Putamen (tissue), 1 donor: ENCODE measurements at places on chromosomes 12 and 14.

GRCh38 chr12:122023339-122024131 is 1.9 kb downstream of the BCL7A start:
- peak; percentile 63 for DNase-seq

DNA sequence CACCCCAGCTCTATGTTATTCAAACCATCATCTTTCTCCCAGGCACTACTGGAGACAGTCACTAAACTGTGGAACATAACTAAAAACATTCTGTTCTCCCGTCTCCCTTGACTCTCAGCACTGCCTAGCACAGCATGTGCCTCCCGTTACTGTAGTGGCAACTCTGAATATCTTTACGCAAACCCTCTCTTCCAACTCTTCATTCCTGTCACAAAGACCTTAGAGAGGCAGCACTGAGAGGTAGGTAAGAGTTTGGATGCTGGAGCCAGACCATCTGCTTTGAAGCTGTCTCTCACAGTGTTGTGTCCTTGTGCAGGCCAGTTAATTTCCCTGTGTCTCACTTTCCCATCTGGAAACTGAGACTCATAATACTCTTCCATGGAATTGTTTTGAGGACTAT is 108.1 kb downstream of the DIP2B start:
- DNase-seq = no peak

- DNase-seq = no peak
These were observed 84.3 kb downstream of the ETNK1 start for GRCh38 chr12:22709292-22709691.

DNA sequence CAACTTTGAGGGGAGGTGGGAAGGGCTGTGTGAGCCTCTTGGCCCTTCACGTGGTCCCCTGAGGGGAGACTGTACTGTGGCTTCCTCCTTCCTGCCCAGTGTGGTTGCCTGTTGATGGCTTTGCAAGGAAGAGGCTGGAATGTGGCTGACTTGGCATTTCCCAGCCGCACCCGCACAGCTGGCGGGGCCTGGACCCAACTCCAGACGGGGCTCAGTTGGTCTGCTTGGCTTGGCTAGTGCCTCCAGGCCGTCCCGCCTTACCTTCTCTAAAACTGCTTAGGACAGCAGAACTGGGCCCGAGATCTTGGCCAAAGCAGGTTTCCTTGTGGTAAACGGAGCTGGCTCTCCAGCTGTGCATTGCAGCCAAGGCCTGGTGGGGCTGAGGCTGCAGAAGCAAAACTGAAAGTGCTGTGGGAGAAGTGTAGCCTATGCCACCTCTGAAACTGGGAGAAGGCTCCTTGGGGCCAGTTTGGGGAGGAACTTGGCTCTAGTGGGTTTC is 139.5 kb downstream of the SMOC1 start:
- no peak for DNase-seq

DNA sequence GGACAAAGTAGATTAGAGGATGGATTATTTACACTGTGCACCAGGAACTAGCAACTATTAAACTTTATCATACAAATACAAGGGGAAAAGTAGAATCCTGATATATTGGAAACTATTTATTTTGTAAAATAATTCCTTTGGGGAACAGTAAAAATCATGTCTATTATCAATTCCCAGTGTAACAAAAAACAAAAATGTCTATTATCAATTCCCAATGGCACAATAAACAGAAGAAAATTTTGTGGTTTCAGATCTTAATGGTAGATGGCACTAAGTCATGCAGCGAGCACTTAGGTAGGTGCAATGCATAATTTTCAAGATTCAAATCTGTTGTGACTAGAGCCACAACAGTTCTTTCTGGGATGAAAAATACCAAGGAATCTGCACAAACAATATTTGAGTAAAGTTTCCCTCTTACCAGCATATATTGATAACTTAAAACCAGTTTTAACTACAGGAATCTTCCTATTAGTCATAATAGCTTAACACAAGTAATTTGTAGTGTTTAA is 13.7 kb downstream of the CFL2 start:
- DNase-seq = no peak

- DNase-seq = peak; percentile 7
These were observed 21.7 kb downstream of the AICDA start for GRCh38 chr12:8590842-8591545.

GRCh38 chr14:68342216-68342763 is 450.6 kb downstream of the ZFP36L1 start:
- DNase-seq = no peak

DNA sequence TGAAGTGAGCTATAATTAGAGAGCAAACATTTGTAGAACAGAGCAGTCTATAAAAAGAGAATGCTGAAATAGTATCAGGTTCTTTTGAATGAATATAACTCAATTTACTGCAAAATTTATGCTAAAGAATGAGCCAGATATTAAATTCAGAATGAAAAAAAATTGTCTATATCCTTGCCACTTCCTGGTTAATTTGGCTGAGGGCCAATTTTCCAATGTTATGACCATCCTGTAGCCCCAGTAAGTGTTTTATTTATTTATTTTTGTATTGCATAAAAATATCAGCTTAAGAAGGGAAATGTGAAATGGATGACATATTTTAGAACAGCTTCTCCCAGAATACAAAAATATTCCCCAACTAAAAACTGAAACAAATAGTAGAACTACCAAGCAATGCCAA is 263.4 kb downstream of the SOX5 start:
- no peak for DNase-seq

- DNase-seq = no peak
These were observed 232.1 kb downstream of the MON2 start for GRCh38 chr12:62698701-62699101.

DNA sequence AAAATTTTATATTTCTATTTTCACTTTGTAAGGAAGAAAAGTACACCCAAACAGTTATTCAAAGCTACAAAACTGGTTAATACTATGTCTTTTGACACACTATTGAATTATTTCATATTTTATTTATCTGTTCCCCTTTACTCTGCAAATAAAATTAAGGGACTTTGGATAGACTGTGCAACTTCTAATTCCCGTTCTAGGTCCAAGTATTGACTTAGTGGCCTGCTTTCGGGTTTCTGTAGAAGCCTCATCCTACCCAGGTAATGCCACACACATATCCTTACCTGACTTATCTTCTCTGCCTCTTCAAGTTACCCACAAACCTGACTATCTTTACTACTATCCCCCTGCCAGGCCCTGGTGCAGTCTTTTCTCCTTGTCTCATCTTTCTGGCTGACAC is 156.3 kb upstream of the TMTC2 start:
- no peak for DNase-seq

DNA sequence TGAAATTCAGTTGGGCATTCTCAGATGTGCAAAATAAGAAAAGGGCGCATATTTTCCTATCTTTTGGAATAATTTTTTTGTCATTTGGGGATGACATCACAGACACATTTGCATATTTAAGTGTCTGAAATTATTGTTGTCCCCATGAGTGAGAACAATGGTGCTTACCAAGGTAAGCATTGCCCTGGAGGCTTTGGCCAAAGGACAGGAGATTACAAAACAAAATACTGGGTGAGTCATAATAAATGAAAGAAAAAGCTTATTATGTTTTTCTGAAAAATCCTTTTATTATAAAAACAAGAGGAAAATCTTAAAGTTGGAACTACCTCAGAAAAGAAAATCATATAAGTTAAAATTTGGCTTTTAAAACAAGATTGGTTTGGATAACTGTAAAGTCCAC is 254.9 kb downstream of the BTG1 start:
- DNase-seq = no peak

- DNase-seq = no peak
These were observed 2.4 kb upstream of the NUMB start for GRCh38 chr14:73460691-73461127.

GRCh38 chr14:68669111-68669511 is 123.8 kb downstream of the ZFP36L1 start:
- DNase-seq = no peak

GRCh38 chr14:100807979-100808734 is 17.8 kb upstream of the MEG3 start:
- DNase-seq = no peak

DNA sequence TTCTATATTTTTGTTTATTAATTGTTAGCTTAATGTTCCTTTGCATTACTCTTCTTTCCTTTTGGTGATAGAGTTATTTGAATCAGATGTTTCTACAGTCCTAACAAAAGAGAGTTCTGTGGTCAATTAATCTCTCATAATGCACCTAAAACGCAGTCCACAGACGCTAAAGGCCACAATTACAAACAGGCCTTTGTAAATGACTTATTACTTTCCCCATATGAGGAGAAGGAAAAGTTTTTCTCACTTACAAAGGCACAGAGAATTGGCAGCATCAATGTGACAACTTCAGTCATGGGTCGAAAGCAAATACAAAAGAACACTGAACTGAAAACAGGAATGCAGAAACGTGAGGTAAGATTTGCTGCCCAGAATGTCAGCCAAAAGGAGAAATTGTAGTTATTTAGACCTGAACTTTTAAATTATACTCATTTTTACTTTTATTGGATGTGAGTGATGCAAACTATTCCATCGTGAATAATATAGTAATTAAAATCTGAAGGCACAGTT is 142.0 kb upstream of the SYT10 start:
- DNase-seq = no peak

DNA sequence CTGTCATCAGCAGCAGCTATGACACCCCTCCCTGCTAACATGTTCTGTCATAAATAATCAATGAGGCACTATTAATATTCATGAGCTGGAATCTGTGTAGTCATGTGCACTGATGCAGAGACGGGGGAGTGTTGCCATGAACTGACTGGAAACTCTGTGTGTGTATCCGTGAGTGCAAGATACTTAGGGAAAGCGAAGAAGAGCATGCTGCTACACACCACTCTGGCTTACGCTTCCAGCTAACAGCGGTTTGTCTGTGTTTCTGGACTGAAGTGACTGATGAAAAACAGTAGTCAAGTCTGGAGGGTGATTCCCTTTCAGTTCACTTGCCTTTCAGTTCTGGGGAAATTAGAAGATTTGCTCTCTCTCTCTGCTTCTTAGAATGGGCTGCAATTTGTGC is 249.4 kb downstream of the PDZRN4 start:
- peak; percentile 56 for DNase-seq

- DNase-seq = no peak
These were observed 140.2 kb downstream of the BCL11B start for GRCh38 chr14:99131632-99132271.

DNA sequence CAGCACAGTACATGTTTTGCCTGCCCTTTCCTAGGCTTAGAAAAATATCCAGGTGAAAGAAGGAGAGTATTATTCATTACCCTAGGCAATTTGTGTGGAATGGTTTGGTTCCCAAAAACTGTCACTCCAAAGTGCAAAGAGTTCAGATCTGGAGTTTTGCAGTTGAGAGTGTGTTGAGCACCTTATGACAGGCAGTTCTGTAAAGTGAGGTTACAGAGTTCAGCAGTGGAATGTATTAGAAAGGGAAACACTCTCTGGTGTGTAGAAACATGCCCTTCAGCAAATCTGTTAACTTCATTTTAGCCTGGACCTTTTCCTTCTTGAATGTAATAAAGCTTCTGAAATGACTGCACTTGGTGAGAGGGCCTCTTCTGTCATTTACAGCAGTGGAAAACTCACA is 154.0 kb upstream of the SSTR1 start:
- no peak for DNase-seq

DNA sequence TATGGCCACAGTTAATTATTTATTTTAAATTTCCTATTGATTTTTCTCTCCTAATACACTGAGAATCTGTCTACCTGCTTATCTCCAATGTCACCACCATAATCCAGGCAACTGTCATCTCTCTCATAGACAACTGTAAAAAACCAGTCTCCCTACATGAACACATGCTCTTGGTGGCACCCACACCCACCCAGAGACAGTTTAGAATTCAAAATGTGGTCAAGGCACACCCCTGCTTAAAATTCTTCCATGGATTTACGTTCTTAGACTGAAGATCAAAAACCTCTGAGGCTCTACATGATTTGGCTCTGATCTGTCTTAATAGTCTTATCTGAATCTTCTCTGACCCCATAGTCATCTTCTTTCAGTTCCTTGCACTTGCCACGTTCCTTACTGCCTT is 241.1 kb upstream of the ABCD2 start:
- no peak for DNase-seq

GRCh38 chr12:53133722-53134121 is 30.4 kb downstream of the SOAT2 start:
- DNase-seq = no peak

DNA sequence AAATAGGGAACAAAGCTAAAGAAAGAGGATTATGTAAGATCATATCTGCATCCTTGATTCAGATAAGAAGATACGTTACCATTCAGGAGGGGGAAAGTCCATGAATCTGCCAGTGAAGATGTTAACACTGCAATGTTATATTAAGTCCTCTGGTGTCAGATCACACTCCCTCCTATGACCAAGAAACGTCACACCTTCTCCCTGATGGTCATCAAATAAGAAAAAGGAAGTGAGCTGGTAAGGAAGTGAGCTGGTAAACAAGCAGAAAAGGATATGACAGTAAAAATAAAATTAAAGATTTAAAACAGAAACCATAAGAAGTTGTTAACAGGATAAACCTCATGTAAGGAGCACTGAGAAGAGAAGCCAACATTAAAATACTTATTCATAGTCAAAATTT is 340.2 kb downstream of the SEC23A start:
- no peak for DNase-seq

GRCh38 chr14:75968456-75968855 is 13.3 kb downstream of the TGFB3 start:
- DNase-seq = no peak

DNA sequence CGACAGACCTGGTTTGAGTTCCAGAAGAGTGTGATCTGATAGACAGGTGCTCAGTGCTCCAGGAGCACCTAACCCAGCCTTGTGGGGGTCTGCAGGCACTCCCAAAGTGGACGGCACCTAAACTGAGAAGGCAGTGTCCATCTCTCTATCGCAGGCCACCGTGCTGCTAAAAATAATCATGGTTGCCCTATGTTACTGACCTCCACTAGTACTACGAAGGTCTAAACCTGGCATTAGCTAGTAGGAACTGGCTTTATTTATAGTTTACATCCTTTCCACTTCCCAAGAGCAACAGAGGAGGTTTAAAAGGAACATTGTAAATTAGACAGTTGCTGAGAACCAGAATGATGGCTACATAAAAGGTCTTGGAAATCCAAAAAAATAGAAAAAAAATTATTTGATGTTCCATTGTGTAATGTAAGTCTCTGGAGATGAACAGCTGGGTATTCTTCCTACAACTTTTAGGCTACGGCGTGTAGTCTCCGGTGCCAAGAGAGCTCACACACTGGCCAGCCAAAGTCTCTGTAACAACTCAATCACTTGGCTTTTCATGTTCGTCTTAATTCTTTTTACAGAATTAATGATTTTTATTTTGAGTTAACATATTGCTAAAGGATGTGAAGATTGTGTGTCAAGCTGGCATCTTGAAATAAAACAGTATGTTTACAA is 27.3 kb downstream of the PPFIBP1 start:
- DNase-seq = no peak
